Stimulated activated CD4-positive, alpha-beta T cell treated with anti-CD3 and anti-CD28 coated beads, Interleukin-1b, Interleukin-23, amount 100 ng/mL, for 48 hours (primary cell): ENCODE measurements at places on chromosomes 6 and 20.

DNA sequence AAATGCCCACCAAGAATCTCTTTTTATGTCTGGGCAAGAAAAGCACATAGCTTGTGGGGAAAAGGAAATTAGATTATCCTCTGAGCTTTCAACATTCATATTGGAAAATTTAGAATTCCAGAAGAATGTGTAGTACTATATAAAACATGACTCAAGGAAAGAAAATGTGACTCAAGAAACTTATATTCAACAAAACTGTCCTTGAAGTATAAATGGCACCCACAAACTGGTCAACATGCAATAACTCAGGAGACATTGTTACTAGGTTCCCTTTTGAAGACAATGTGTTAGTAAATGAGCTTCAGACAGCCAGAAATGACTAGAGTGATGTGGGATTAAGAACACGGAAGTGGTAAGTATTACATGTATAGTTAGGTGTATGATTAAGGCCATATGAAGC is 26.1 kb upstream of the TINAG start:
- DNase-seq = no peak

DNA sequence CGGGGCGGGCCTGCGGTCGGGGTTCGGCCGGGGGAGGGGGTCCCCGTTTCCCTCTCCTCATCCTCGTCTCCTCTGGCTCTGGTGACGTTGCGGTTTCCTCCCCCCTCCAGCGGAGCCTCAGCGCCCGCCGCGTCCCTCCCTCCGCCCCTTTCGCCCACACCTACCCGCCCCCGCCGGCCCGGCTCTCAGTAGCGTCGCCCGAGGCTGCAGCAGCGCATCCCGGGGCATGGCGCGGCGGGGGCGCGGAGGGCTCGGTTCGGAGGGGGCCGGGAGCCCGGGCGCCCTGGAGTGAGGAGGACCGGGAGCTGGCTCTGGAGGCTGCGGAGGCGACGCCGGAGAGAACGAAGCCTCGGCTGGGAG is at the start of gene DSE:
Gene DSE (plus strand): TSS at position 188 of the 360 bp plus-strand sequence. CDS start 28,304 bp downstream, outside the sequence.
- peak; percentile 37 for DNase-seq

- no peak for DNase-seq
These were observed 72.0 kb downstream of the TTLL2 start for GRCh38 chr6:167396659-167397490.

- no peak for DNase-seq
These were observed 118.7 kb downstream of the BMP2 start for GRCh38 chr20:6886065-6886729.

GRCh38 chr6:7035837-7036249 is 71.9 kb upstream of the RREB1 start:
- DNase-seq = no peak

DNA sequence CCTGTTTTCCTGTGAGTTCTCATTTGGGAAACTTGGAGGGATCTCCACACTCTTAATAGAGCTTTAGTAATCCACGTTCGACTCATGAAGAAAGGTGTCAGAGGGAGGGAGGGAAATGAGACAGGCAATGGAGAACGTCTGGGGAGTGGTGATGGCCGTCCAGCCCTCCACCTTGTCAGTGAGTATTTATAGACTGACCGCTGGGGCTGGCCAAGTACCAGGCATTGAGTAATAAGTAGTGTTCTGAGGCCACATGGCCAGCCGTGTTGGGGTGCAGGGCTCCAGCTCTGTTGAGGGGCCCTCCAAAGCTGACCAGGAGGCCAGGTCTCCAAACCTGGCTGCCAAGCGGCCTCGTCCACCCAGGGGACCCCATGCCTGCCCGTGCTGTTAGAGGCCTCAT is 11.3 kb upstream of the DSN1 start:
- DNase-seq = no peak

- DNase-seq = no peak
These were observed 135.7 kb downstream of the ALDH8A1 start for GRCh38 chr6:134814076-134814695.

- DNase-seq = no peak
These were observed 45.8 kb downstream of the CPNE5 start for GRCh38 chr6:36793296-36793912.

- no peak for DNase-seq
These were observed 52.8 kb downstream of the TOMM6 start for GRCh38 chr6:41840326-41840725.

DNA sequence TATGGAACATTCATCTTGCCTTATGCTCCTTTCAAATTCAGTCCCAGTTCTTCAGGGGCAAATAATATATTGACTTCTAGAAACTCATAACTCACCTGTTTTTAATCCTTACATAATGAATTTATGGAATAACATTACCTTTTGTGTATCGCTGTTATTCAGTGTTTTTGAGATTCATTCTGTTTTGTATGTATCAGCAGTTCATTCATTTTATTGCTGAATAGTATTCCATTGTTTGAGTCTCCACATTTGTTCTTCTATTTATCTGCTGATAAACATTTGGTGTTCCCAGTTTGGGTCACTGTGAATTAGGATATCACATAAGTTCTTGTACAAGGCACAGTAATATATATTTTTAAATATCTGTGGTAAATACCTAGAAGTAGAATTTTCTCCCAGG is 5.1 kb downstream of the SEMG2 start:
- no peak for DNase-seq

DNA sequence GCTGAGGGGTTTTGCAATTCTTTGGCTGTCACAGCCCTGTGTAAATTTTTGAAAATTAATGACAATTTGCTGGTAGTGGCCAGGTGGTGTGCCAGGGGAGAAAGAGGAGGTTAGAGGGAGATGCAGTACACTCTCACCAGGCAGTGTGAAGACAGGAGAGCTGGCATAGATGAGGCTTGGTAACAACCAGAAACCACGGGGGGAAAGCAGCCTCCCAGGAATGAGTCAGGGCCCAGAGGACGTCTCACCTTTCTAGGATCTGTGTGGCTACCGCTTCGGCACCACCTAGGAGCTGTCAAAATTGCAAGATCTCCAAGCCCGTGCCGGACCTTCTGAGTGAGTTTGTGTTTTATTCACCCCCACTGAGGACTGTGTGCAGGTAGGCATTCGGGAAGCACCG is 171.4 kb downstream of the PACRG start:
- DNase-seq = no peak

DNA sequence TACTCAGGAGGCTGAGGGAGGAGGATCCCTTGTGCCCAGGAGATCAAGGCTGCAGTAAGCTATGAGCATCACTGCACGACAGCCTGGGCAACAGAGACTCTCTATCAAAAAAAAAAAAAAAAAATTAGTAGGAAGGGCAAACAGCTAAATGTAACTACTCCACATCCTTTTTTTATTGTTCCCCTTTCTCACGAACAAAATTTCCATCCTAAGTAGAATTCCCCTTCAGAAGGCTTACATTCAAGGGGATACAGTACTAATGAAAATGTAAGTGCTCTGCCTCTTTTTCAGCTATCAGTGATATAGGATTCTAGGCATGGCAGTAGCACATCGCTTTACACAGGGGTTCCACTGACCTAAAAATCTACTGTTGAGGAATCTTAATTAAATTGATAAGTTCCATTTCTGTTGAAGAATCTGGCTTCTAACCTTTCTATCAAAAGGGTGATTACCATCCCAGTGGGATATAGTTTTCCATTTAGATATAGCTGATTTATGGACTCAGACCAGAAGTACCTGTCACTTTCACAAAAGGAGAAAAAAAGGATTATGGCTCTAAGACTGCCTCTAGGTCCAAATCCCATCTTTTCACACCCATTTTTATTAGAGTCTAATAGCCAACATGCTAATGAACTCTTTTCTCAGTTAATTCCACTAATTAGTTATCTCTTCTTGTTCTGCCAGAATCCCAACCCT is 2.6 kb downstream of the B4GALT5 start:
- DNase-seq = no peak

DNA sequence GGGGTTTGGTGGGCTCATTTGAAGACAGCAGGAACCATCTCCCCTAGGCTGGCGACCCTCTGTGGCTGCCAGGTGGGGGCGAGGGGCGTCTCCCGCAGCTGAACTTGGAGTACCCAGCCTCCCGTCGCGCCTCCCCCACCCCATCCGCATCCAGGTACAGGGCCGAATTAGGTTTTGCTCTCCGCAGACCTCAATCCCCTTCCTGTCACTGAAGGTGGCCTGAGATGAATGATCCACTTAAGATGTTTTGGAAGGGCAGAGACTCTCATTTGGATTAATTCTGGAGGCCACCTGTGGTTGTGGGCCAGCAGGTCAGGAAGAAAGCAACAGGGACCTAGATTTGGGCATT is 493 bp downstream of the CD83 start:
- no peak for DNase-seq

DNA sequence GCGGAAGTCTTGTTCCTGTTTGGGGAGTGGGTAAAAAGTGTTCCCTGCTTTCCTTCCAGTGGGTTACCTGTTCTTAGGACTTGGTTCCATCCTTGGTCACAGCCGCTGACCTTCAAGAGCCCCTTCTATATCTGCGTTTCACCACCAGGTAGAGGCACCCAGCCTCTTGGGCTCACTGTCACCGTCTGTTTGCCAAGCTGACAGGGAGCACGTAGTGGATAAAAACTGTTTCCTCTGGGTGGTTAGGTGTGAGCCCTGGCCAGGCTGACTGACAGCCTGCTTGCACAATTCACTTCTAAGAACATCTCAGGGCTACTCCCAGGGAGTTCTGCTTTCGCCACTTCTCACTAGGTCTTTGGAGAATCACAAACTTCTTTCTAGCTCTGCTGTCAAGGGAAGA is 1.8 kb upstream of the JPH2 start:
- DNase-seq = no peak

DNA sequence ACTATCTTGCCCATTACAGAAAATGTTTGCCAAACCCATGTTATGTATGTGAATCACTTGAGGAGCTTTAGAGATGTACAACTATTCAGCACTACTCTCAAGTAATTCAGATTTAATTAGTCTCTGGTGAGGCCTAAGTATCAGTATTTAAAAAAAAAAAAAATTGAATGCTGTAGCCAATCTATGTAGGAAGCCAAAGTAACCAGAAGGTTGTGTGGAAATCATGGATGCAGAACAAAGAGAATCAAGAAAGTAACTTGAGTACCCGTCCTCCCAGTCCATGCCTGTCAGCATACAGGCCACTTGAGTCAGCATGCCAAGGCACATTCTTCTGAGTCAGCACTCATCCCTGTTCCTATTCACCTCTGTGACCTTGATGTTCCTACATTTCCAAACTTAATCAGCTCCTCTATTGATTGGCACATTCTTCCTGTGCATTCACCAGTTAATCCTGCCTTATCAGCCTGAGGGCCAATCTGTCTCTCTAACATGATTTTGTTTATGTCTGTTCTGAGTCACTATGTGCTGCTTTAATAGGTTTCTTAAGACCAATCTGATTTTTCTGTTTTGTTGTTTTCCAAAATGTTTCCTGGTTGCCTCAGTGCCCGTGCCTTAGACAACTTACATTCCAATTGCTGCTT is 165.6 kb downstream of the KCNQ5 start:
- DNase-seq = no peak

DNA sequence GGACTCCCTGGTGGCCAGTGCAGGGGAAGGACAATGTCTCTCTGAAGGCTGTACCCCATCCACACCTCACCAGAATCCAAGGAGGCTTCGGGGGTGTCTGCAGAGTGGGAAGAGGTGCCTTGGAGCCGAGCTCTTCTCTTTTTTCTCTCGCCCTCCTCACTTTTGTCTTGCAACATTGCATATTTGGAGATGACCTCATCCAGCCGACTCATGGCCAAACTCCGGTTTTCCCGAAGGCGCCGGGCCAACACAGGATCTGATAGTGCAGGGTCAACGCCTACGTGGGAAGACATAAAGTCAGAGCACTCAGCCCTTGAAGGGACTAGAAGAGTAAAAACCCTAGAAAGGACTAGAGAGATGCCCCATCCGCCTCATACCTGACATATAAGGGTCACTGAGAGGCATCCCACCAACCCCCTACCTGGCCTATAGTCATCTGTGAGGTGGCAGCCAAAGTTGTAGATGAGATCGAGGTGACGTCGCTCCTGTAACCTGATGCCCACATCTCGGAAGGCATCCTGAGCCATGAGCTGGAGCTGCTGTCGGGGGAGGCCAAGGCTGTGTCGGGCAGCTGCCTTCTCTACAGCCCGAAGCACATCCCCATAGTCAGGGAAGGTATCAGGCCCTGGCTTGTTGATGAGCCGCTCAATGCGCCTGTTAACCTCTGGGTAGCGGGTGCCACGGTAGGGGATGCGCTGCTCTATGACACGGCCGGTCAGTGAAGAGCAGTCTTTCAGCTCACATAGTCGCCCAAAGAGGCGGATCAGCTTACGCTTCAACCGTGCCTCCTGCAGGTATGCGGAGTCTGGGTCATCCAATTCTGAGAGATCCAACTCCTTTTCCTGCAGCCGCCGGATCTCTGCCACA is 3.0 kb upstream of the ZBTB22 start:
- DNase-seq = no peak

DNA sequence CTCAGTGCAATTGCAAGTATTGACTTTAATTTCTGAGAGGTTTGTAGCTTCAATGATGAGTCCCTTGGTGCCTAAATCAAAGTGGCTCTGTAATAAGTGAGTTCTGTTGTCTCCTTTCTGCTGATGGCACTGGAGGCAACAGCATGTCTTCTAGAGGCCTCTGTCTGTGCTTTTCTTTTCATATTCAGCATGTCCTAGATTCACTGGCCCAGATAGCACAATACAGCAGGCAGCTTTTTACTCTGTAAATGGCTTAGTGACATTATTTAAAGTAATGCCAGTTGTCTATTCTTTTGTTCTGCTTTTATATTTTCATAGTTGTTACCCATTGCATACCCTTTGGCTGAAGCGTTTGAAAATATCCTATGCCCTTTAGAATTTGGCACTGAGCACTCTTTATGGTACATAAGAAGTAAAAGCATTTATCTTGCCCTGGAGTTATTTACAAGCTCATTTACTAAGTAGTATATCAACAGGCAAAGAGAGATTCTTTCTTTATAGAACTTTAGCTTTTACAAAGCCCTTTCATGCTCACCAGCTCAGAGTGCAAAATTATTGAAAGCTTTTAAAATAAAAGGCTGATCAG is 271.5 kb upstream of the KCNQ5 start:
- no peak for DNase-seq

DNA sequence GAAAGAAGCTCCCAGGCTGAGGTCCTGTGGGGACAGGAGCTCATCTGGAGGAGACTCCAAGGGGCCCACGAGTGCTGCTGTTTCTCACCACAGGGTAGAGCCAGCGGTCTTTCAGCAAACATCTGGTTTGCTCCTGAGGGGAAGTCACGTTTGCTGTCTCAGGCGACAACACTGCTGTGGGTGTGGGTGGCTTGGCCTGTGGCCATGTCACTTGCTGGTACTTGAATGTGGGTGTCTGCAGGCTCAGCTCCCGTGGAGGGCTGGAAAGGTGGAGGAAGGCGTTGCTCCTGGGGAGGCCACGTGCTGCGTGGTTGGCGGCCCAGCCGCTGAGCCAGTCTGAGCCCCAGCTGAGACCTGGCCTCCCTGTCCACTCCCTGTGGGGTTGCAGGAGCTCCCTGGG is 52.8 kb upstream of the MPC1 start:
- peak; percentile 19 for DNase-seq

DNA sequence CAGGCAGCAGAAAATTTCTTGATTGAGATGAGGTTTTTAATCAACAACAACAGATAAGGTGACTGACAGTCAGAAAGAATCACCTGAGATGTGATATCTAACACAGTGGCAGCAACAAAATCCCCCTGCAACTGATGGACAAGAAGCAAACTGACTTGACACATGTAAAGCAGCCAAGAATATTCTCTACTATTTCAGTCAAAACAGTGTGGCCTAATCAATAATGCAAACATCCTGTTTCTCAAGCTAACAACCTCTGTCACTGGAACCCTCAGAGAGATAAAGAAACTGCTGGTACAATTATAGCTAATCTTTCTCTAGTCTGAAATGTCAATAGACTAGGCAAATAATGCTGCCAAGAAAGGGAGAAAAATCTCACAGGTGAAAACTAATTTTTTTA is 4.6 kb upstream of the CGA start:
- DNase-seq = no peak

- DNase-seq = no peak
These were observed 91.9 kb downstream of the TAF4 start for GRCh38 chr20:61973515-61974356.

- no peak for DNase-seq
These were observed 13.0 kb downstream of the ALDH8A1 start for GRCh38 chr6:134936931-134937330.
